ENCODE measurements at places on chromosomes 12 and 14.
A peak's percentile ranks its signal among the peaks of the same experiment; 100 is the strongest.

- DNase-seq: no peak
Observed at GRCh38 chr12:70508178-70508577, 129.1 kb downstream of the PTPRB start.

DNA sequence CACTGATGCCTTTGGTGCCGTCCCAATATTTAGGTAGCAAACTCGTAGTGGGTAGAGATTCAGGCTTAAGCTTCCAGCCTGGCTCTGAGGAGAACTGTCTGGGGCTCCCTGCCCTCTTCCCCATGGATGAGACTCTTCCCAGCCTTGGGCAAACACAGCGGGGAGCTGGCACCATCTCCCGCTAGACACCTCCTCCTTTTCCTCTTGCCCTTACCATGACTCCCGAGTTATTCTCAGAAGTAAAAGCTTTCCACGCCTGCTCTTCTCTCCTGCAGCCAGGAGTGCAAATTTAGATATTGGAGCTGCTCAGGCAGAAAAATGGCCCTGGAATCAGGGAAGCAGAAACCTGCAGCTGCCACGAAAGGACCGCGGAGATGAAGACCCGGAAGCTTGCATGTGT, 45.6 kb upstream of the RBM19 start:
- no peak for DNase-seq

DNA sequence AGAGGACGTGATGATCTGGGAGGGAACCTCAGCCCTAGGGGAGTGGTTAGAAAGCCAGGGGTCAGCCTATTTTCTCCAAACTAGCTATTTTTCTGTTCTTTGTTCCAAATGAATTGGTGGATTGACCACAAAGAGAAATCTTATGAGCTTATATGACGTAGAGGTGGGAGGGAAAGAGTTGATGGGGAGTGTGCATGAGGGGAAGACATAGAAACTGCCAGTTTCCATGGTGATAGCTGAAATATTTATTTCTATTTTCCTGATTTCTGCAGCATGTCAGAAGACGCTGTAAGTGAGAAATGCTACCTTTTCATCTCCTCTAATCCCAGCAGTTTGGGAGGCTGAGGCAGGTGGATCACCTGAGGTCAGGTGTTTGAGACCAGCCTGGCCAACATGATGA, 51.4 kb upstream of the CISTR start:
- no peak for DNase-seq

DNA sequence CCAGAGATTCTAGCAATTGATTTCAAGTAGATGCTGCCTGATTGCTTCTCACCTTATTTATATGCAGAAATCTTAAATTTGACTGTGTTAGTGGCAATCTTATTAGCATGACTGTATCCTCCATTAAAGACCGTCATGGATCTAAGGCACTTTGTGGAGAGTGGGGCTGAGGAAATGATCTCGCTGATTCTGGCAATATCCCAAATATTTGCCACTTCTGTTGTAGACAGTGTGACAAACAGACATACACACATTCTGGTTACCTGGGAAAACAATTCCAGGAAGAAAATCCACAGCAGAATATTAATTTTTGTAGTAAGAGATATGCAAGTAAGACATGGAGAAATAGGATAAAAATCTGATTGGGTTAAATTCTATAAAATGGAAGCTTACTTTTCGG, 269.0 kb upstream of the G2E3 start:
- no peak for DNase-seq

GRCh38 chr12:109464642-109465351, 12.3 kb downstream of the KCTD10 start:
- DNase-seq: no peak

DNA sequence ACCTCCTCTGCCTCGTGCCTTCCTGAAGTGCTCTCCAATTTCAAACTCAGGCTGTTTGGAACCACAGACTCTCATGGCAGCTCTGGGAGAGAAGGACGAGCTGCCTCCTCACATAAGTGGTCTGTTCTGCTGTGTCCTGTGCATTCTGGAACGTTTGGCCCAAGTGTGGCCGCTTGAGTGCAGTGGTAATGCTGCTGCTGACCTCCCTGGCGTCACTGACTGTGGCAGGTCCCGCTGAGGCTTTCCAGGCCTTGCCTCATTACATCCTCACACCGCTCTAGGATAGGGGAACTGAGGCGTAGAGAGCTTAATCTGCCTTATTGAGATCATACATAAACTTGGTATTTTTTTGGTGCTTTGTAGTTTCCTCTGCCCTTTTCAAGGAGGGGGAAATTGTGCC, 14.2 kb downstream of the CCDC92 start:
- DNase-seq: no peak

DNA sequence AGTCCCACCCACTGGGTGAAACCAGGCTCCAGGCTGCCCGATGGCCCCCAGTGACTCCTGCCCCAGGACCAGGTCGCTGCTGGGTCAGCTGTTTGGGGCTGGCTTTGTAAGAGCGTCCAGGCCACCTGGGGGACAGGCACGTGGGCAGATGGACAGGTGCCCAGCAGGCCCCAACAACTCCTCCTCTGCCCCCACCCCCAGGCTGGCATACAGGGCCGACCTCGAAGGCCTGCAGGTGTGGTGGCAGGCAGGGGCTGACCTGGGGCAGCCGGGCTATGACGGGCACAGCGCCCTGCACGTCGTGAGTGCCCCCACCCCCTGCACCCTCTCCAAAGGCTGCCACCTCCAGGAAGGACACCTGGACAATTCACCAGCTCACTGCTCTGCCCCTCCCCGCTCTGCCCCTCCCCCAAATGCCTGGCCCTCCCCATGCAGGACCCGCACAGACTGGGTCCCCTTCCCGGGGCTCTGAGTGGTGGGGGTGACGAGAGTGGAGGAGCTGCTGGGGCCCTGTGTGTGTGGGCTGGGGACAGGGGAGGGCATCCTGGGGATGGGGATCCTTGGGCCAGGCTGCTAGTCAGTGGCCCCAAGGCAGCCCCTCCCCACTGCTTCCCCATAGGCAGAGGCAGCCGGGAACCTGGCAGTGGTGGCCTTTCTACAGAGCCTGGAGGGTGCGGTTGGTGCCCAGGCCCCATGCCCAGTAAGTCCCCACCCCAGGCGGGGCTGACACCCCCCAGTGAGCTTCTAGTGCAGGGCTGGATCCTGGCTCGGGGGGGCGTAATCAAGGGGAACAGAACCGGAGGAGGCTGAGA, 26.0 kb downstream of the ASPG start:
- DNase-seq: no peak

- DNase-seq: peak; percentile 88
Observed at GRCh38 chr12:53352331-53353256, 16.4 kb upstream of the SP7 start.

GRCh38 chr14:102323102-102323501, 3.6 kb downstream of the ZNF839 start:
- peak; percentile 38 for DNase-seq

DNA sequence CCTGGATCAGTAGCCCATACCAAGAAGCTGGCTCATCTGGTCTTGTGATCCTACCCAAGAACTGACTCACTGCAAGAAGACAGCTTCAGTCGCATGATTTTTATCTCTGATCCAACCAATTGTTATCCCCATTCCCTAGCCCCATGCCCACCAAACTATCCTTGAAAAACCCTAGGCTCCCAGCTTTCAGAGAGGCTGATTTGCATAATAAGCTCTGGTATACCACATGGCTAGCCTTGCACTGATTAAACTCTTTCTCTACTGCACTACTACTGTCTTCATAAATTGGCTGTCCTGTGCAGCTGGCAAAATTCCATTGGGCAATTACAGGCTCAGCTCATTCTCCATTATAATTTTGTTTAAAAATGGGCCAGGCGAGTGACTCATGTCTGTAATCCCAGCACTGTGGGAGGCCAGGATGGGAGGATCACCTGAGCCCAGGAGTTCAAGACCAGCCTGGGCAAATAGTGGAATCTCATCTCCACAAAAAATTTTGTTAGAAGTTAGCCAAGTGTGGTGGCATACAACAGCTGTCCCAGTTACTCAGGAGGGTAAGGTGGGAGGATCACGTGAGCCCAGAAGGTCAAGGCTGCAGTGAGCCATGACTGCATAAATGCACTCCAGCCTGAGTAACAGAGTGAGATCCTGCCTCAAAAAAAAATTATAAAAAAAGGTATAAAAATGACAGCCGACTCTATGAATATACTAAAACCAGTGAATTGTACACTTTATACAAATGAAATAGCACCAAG, 76.7 kb upstream of the EIF5 start:
- DNase-seq: no peak

DNA sequence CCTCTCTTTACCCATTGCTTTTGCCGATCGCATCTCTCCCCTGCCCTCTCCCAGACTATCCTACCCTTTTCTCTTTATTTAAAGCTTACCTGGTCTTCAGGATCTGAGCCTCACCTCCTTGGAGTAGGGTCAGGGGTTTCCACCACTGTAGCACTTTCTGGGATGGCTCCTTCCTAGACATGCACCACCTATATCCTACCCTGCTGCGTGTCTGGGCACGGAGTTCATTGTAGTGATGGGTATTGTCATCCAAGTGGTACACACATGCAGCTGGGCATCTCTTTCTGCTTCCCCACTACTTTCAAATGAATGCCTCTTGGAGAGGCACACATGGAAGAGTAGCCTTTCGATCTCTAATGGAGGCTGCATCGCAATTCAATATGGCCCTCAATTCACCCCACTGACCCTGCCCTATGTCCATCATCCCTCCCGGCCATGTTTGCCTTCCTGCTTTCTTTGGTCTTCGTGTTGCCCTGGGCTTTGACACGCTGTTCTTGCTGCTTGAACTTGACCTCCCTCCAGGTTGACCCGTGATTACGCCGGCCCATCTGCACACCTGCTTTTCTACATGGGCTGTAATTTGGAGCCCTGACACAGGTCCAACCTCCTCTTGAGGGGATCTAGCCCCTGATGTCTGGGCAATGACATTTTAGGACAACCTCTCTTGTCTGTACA, 10.9 kb downstream of the SERPINA11 start:
- DNase-seq: no peak

DNA sequence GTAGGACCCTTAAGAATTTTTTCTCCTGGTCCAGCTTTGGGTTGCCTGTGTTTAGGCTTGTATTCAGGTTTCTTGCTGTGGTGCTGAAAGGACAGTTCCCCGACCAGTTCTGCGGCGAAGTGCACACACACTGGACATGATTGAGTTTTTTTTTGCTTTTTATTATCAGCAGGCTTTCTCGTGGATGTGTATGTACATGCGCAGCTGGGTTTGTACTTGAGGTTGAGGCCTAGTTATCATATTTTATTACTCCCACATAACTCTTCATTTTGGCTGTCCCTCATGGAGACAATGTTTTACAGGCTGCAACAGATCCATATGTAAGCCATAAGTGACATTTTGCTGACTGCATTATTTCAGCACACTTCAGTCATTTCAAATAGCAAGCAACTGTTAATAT, 2.5 kb downstream of the SCN8A start:
- DNase-seq: peak; percentile 22

- no peak for DNase-seq
Observed at GRCh38 chr14:48504921-48505320, 829.5 kb upstream of the MDGA2 start.

DNA sequence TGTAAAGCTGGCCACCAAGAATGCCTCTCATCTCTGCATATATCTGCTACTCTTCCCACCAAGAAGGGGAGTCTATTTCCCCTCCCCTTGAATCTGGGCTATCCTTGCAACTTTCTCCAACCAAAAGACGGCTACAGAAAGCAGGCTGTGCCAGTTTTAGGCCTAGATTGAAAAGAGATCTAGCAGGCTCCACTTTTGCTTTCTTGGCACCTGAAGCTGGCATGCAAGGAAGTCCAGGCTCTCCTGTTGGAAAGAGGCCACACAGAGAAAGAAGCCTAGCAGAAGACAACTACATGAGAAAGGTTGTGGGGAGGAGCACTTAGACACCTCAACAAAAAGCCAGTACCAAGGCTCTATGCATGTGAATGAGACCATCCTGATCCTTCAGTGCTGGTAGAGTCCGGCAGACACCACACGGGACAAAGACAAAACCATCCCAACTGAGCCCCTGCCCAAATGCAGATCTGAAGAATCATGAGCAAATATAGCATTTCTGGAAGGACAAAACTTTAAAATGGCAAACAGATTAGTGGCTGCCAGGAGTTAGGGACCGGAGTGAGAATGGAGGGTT, 68.0 kb downstream of the SPPL3 start:
- DNase-seq: no peak

GRCh38 chr14:50352584-50352983, 40.5 kb downstream of the DMAC2L start:
- no peak for DNase-seq

DNA sequence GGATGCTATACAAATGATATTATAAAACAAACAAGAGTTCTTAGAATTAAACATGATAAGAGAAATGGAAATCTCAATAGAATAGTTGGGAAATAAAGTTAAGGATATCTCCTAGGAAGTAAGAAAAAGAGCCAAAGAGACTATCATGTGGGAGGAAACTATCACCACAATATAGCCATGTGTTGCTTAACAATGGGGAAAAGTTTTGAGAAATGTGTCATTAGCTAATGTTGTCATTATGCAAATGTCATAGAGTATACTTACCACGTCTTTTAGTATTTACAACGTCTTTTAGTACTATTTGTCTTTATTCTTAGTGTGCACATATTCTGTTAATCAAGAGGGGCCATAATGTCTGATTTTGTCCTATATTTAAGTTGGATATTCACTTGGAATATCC, 58.7 kb downstream of the ZNF641 start:
- no peak for DNase-seq

- DNase-seq: no peak
Observed at GRCh38 chr12:117466677-117467362, 105.4 kb upstream of the NOS1 start.

GRCh38 chr12:102144221-102144620, 24.2 kb downstream of the PARPBP start:
- no peak for DNase-seq

DNA sequence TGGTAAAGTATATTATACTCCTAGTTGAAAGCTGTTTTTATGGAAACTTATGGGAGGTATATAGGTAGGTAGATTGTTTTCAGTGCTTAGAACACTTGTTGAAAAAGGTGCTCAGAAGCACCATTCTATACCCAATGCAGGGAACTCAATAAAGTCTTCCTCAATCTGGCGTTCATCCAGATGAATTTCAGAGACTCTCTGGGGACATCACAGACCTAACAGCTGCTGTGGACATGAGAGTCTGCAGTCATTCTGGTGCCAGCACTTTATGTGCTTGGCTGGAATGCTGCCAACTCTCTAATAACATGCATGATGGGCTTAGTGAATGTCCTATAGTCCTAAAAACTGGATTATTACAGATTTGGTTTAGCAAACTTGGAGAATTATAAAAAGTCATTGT, 115.9 kb downstream of the NTN4 start:
- DNase-seq: no peak

DNA sequence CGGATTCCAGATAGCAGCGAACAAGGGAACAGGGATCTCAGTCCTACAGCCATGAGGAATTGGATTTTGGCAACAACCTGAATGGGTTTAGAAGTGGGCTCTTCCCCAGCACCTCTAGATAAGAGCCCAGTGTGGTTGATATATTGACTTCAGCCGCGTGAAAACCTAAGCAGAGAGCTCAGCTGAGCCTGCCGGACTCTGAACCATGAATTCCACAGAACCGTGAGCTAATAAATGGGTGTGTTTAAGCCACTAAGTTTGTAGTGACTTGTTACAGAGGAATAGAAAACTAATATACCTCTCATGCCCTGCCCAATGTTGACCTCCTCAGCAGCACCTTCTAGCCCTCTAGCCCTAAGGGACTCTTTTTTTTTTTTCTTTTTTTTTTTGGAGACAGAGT, 32.4 kb upstream of the TMED10 start:
- no peak for DNase-seq

GRCh38 chr12:27585739-27586265, 61.8 kb downstream of the PPFIBP1 start:
- DNase-seq: no peak

Data from activated T-cell treated with anti-CD3 and anti-CD28 coated beads, Interleukin-2, amount 50 U/mL, for 48 hours (primary cell).